ENCODE measurements at places on chromosomes 7 and 10.

GRCh38 chr10:107656932-107657331 lies 492.4 kb upstream of the SORCS1 start:
- no peak for DNase-seq

DNA sequence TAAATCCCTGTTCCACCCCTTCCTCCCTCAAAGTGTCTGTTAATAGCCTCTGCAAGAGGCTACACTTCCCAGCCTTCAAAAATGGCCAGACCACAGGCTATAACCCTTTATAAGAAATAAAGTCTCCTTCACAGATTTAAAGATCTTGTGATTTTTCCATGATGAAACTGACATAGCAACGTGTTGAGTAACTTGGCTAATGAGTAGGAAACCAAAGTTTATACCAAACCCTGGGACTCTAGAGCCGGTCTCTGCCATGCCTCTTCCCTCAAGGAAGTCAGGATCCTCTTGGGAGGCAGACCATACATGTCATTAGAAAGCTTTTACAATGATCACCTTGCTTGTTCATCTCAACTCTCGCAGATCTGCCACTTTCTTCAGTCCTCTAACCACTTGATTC lies 44.4 kb downstream of the GRM8 start:
- no peak for DNase-seq

- no peak for DNase-seq
Measured at GRCh38 chr7:18475488-18475887, 20.1 kb upstream of the HDAC9 start.

DNA sequence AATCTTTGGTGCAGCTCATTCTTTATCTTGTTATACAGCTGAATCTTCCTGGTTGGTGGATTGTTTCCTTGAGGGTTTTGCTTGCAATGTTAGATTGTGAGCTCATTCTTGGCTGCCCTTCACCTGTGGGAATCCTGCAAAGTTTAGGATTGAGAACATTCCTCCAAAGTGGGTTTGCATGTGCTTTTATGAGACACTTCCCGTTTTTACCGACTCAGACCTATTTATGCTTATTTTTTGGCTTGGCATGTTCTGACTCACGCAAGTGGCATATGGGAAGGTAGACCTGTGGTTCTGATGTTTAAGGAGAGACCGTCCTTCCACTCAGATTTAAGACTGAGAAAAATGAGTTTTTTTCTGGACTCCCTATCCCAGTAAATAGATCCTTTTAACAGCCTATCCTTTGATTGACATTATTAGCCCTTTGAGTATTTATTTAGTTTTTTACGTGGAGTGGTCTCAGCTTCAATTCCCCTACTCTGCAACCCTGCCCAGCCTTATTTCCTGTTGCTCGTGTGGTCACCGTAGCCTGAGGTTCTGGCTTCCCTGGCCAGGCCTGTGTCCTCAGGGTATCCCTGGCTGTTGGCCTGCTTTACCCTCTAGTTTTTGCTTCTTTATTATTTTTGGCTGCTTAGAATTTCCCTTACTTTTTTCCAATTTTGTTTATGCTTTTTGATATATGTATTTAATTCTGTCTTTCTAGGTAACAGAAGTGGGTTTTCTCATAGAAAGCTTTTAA lies 13.4 kb upstream of the PRF1 start:
- DNase-seq: no peak

DNA sequence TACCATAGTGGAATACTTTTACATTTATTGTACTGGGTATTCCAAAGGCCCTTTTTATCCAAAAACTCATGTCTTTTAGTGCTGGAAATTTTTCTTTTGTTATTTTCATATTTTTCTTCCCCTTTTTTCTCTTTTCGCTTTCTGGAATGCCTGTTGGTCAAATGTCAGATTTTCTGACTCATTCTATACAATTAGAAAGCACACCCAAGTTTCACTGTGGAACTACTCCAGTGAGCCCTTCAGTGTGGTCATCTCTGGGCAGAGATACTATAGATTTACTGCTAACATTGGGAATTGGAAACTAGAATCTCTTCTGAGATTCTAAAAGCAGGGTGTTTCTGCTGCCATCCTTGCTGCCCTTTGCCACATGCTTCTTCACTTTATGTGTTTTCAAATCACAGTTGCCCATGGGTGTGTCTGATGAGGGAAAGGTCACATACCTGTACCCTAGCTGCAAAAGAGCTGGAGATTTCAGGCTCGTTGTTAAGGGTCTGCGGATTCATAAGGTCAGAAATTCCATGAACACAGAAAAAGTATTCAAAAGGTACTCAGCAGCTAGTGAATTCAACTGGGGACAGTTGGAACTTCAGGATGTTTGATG lies 5.6 kb upstream of the WASL start:
- DNase-seq: no peak

DNA sequence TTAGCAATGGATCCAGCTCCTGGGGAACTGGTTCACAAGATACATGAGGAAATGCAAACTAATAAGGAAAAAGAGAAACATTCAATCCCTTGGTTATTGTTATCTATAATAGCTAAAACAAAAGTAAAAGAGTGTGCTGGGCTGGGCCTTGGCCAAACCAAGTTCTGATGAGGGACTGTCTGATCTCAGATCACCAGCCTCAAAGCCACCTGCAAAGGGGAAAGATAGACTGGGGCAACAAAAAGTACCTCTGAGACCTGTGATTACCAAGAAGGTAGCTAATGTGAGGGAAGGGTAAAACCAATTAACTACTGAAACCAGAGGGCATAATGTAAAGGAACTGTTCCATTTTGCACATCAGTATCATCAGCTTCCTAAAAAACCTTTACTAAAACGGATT lies 51.2 kb downstream of the HTR7 start:
- DNase-seq: no peak
